Naive thymus-derived CD8-positive, alpha-beta T cell (primary cell): ENCODE measurements at places on chromosomes 16 and 17. TPM values are rescaled to one million over a fixed set of nuclear protein-coding genes. Genes with fewer than 3 reads are reported as not detected.

- DNase-seq, result no peak
Measured at GRCh38 chr17:82655038-82655479, 6.8 kb upstream of the WDR45B start.

DNA sequence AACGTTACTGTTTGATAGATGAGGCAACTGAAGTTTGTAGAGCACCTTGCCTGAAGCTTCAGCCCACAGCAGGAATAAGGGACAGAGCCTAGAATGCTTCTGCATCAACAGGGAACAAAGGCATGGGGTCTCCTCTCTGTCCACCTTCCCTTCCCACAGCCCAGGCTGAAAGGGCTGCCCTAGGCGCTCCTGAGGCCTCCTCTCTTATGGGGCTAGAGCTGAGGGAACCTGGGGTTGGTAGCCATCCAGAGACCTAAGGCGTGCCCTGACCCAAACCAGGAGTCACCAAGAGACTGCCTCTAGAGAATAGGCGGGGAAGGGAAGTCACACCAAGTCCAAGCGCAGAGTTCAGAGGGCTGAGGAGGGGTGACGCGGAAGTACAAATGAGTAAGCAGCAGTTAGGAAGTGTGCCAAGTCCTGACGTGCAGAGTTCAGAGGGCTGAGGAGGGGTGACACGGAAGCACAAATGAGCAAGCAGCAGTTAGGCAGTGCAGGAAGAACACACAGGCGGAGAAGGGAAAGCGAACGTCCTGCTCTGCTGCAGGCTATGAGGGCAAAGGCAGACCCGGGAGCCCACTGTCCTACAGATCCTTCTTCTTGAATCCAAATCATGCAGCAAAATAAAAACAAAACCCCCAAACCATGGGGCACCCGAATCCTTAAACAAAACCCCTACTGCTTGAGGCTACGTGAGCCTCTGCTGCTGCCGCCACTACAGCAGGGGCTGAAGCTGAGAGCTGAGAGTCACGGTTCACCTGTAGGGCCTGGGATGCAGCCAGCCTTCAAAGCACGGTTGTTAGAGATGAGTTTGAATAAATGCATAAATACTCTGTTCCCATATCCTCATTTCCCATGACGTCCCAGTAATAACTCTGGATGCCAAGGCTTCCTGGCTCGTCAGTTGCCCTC lies 2.7 kb upstream of the SPG7 start:
- DNase-seq, result peak; percentile 91

- DNase-seq, result no peak
Measured at GRCh38 chr16:4548124-4548523, 8.0 kb upstream of the C16orf96 start.

- DNase-seq, result no peak
Measured at GRCh38 chr17:6166492-6167179, 96.5 kb downstream of the WSCD1 start.

- DNase-seq, result peak; percentile 53
Measured at GRCh38 chr16:57297856-57298255, 13.4 kb upstream of the PLLP start.

- DNase-seq, result no peak
Measured at GRCh38 chr16:58011652-58012051, 10.4 kb downstream of the USB1 start.

DNA sequence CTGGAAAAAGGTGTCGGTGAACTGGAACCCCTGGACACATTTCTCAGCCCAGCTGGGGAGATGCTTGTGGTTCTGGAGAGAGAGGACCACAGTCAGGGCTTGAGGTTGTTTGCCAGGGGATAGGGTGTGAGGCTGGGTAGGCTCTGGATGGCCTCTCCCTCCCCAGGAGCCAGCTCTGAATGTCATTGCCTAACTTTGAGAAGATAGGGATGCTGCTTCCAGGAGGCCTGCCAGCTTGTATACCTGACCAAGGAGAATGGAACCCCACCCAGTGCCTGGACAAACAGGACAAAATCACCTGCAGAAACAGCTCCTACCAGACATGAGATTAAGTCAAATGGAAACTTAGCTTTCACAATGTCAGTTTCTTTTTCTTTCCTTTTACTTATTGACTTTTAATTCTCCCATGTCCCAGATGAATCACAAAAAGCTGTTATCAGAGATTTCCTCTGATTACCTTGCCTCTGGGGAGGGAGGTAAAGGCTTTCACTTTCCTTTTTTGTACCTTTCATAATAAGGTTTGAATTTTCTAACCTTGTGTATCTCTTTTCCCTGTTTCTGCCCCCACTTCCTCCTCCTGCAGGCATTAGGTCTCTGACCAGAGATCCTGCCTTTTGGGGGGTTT lies 29.8 kb upstream of the PLLP start:
- no peak for DNase-seq

DNA sequence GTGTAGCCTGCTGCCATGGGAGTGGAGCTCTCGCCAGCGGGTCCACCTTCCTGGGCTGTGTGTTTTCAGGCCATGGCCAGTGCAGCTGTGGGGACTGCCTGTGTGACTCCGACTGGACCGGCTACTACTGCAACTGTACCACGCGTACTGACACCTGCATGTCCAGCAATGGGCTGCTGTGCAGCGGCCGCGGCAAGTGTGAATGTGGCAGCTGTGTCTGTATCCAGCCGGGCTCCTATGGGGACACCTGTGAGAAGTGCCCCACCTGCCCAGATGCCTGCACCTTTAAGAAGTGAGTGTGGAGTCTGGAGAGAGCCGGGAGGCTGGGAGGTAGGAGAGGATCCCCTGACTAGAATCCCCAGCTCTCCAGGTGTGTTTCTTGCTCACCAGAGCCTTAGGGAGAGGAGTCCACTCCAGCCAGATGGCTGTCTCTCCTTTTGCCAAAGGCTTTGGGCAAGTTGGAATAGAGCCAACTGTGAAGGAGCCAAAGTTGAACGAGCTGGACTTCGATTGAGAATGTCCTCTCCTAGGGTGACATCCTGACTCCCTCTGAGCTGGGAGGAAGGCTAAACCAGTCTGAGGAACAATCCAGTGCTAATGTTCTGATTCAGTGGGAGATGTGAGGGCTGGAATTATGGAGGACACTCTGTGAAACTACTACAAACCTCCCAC lies 24.4 kb upstream of the EFCAB13 start:
- DNase-seq, result no peak

- DNase-seq, result no peak
Measured at GRCh38 chr17:47816947-47817346, 4.6 kb downstream of the OSBPL7 start.

DNA sequence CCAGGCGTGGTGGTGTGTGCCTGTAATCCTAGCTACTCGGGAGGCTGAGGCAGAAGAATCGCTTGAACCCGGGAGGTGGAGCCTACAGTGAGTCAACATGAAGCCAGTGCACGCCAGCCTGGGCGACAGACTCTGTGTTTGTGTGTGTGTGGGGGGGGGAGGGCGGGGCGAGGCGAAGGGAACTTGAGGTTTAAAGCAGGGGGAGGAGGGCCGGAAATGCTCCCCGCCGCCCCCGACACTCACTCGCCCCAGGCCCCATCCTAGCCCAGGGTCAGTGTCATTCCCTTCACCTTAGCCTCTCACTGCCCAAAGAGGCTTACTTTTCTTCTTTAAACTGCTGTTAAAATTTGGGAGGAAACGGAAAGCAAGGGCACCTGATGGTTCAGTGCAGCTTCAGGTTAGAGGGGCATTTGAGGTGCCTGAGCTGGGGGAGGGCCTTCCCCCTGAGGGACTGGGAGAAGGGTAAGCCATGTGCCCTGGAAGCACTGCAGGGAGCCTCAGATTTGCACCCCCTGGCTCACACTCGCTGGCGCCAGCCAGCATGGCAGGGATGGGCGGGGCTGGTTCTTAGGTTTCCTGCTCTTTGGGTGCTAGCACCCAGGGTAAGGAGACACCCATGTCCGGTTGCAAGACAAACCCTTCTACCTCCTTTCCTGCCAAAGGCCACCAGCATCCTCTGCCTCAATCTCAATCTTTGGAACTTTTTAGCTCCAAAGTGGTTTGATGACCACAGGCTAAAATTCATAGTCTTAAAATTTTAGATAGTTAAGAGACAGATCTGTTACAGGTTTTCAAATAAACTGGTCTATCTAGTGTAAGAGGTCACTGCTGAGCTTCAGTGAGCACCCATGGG lies 2.2 kb upstream of the LIMD2 start:
- peak; percentile 80 for DNase-seq

DNA sequence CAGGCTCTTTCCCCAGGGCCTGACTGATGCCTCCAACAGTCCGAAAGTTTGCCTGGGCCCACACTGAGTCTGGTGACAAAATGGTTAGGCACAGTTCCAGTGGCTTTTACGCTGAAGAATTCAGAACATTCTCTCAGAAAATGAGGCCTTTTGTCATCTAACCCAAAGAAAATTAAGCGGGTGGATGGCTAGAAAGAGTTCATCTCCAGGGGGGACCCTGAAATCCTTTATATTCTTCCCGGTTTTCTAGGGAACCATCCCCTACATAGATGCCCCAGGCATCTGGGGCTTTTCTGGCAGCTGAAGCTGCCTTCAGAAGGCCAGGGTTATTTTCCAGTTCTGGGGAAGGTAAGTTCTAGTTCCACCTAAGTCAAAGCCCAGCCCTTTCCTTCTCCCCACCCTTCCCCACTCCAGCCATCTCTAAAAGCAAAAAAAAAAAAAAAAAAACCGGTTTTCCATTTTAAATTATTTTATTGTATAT lies 2.2 kb downstream of the RASD1 start:
- DNase-seq, result no peak

- DNase-seq, result no peak
Measured at GRCh38 chr17:51703361-51704341, 443.3 kb downstream of the UTP18 start.

The KRT25 gene
- total RNA-seq, result not detected

The LGALS3BP gene
- 54.4 TPM for total RNA-seq

The TBC1D3H gene
- not detected for total RNA-seq

The SLC52A1 gene
- total RNA-seq, result not detected

The DOC2A gene
- not detected for total RNA-seq
